ENCODE measurements at places on chromosomes 13 and 19.
A peak's percentile ranks its signal among the peaks of the same experiment; 100 is the strongest.

DNA sequence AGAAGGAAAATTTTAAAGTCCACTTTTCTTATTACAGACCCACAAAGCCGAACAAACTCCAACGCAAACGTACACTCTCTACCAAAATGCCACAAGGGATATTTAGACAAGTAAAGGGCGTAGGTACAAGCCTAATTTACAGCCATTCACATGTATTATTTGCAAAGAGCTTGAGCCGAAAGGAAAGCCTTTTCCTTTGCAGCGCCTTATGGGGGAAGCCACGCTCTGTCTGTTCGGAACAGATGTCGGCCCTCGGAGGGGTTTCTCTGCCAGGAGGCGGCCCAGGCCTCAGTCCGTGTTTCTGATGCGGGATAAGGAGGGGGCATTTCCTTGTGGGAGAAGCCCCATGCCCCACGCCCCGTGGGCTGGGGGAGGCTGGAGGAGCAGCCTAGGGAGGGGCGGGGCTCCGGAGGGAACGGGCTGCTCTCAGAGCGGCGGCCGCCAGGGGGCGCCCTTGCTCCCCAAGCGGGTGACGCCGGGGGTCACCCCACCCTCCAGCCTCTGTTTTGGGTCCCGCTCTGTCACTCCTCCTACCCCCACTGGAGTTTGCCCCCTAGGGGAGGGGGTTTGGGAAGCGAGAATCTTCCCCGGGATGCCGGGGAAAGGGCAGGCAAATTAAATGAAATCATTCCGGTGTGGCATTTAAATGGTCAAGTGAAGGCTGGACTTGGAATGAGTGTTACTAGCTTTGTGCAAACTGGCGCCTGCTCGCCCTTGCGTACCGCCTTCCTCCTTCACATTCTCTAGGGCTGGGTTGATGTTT lies 2.9 kb downstream of the HTR2A start:
- DNase-seq: no peak

GRCh38 chr13:89827552-89827951 lies 1519.9 kb upstream of the MIR17HG start:
- no peak for DNase-seq

- no peak for DNase-seq
Measured at GRCh38 chr19:48878196-48879024, 6.2 kb downstream of the PPP1R15A start.

DNA sequence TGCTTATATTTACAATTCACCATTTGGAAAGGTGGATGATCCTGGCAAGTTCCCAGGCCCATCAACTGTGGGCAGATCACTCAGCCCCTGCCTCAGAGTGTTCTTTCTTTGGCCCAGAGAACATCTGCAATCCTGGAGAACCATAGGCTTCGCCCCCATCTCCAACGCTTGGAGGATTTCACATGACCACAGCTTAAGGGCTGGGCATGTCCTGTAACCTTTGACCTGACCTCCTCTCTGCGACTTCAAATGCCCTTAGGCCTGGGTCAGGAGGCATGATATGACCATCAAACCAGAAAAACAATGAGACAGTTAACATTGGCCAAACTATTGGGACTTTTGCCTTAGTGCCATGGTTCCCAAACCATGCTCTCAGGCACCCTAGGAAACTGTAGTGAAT lies 7.2 kb upstream of the MBNL2 start:
- DNase-seq: no peak

DNA sequence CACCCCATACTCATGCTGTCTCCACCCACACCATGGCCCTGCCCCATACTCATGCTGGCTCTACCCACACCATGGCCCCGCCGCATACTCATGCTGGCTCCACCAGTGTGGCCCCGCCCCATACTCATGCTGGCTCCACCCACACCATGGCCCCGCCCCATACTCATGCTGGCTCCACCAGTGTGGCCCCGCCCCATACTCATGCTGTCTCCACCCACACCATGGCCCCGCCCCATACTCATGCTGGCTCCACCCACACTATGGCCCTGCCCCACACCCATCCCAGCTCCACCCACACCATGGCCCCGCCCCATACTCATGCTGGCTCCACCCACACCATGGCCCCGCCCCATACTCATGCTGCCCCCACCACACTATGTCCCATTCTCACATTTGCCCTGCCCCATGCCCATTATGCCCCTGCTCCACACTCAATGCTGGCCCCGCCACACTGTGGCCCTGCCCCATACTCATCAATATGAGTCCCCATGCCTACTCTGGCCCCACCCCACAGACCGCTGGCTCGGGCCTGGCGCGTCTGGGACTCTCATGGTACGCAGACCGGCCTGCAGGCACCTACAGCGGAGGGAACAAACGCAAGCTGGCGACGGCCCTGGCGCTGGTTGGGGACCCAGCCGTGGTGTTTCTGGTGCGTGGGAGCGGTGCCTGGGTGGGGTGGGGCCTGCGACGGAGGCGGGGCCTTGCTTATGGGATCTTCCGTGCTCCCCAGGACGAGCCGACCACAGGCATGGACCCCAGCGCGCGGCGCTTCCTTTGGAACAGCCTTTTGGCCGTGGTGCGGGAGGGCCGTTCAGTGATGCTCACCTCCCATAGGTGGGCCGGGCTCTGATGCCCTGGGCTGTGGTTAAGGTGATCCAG lies 3.7 kb upstream of the ARHGAP45 start:
- DNase-seq: no peak

- DNase-seq: peak; percentile 50
Measured at GRCh38 chr13:23656637-23657371, 86.6 kb downstream of the TNFRSF19 start.

DNA sequence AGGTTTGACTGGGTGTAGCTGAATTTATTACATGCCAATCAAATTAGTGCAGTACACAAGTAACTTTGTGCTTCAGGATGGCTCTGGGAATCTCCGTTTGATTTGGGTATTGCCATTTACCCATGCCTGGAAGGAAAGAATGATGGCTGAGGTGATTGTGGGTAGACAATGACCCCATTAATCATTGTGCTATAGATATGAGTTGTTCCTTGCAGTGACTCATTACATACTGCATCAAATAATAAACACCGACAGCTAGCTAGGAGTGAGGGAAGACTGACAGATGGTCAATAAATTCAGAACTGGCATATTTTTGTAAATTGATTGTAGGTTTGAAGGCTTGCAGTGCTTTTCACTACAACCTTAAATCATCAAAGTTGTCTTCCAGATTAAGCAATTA lies 1069.5 kb downstream of the DIAPH3 start:
- DNase-seq: peak; percentile 62

GRCh38 chr19:41871573-41872383 lies 5.3 kb upstream of the CD79A start:
- no peak for DNase-seq

- no peak for DNase-seq
Measured at GRCh38 chr13:79939689-79940088, 401.2 kb downstream of the SPRY2 start.

GRCh38 chr19:51258165-51259160 lies 7.6 kb downstream of the SIGLECL1 start:
- DNase-seq: no peak

- no peak for DNase-seq
Measured at GRCh38 chr19:33580026-33580644, 41.6 kb upstream of the CHST8 start.

- DNase-seq: no peak
Measured at GRCh38 chr13:98798849-98799645, 46.6 kb upstream of the SLC15A1 start.

GRCh38 chr13:24270639-24271141 lies 38.7 kb upstream of the C1QTNF9 start:
- DNase-seq: no peak

DNA sequence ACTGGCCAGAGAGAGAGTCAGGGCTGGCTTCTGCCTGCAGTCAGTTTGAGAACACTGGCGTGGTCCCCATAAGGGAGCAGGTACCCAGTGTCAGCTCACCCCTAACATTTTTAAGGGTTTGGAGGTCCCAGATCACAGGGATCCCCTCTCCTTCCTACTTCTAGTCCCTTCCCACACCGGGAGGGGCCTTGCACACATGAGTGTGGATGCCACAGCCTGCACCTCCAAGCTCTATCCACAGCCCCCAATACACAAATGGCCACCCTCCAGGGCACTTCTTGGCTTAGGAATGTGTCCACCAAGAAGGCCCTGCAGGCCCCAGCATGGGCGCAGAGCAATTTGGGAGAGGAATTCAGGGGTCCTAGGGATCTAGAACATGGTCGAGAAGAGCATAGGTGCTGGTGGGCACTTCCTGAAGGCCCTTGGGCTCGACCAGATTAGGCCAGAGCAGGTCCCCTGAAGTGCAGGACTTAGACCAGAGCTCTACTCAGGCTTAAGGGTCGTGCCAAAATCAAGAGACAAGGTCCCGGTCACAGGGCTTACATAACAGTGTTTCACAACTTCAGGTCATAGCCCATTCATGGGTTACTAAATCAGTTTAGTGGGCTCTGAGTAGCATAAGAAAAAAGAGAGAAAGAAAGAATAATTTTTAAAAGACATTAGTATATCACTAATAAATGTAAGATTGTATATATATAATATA lies 16.0 kb downstream of the FXYD5 start:
- DNase-seq: no peak

Data from NCI-H1694 (cell line).